ENCODE measurements at places on chromosomes 5 and 9.
A peak's percentile ranks its signal among the peaks of the same experiment; 100 is the strongest.

DNA sequence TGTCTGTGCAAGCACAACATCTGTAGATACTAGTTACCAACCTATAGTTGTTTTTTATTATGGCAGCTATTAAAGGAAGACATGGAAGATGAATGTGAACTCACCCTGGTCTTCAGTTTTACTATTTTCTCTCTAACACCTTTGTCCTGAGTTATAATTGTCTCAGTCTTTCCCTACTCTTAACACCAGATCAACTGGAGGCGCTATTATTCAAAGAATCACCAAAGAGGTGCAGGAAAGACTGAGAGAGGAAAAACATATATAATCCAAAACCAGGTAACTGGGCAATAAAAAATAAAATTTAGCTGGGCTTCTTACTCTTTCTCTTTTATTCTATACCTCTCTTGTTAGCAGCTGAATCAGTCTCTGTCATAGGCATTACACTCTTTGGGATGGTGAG lies 134.2 kb upstream of the C6 start:
- DNase-seq: no peak

GRCh38 chr5:60701321-60701968 lies 1.5 kb upstream of the DEPDC1B start:
- peak; percentile 43 for DNase-seq

GRCh38 chr9:34675048-34675714 lies 12.7 kb upstream of the CCL27 start:
- DNase-seq: peak; percentile 75

DNA sequence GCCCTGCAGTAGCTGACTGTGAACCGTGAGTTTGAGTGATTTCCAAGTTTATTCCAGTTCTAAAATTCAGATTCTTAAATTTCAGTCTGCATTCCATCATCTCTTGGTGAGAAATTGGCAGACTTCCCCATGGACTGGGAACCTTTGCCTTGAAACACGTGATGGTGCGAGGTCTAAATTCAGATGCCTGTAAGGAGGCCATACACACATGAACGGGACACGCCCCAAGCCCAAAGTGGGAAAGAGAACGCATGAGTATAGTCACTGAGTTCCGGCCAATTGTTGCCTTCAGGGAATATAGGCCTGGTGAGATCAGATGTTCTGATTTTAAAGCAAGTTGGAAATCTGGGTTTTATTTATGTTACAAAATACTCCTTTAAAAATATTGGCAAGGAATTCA lies 1084.4 kb upstream of the WWC1 start:
- DNase-seq: no peak

DNA sequence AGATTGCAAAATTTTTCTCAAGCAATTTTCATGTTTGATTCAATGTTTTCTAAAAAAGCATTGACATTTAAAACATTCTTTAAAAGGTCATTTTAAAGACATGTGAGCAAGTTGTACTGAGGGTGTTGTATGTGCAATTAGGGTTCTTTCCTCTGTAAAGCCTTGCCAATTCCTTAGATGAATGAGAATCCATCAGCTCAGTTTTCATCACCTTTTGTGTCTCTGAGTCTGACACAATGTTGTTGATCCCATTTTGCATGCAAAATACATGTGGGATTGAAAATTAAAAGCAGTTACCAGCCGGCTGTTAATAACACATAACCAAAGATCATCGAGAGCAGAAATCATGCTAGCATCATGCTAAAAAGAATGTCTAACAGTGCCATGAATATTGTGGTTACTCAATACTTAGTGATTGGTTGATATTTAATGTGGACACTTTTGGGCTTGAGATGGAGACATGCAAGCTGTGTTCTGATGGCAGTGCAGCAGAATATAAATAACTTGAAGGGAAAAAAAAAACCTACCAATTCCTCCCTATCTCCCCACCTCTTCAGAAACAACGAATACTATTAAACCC lies 57.7 kb downstream of the FGF10 start:
- no peak for DNase-seq

GRCh38 chr9:134860510-134860909 lies 20.1 kb upstream of the FCN2 start:
- DNase-seq: no peak

- peak; percentile 16 for DNase-seq
Measured at GRCh38 chr5:137344723-137345322, 154.3 kb downstream of the SPOCK1 start.

- DNase-seq: no peak
Measured at GRCh38 chr9:129881547-129882324, 46.5 kb downstream of the USP20 start.

GRCh38 chr5:126659805-126660482 lies 59.2 kb downstream of the PHAX start:
- DNase-seq: no peak

DNA sequence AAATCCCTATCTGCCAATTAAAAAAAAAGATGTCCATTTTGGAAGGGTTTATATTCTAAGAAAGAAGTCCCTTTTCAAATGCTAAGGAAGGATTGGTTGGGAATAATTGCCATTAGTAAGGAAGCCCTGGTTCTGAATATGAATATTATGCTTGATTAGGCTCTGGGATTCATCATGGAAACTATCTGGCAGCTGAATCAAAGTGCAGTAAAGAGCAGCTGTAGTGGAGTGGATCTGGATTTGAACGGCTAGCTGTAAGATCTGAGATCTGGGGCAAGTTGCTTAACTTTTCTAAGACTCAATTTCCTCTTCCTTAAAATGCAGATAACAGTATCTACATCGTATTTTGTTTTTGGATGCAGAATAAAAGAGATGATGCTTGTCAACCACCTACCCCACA lies 10.5 kb downstream of the IL12B start:
- no peak for DNase-seq

GRCh38 chr5:73900566-73900965 lies 274.6 kb downstream of the ARHGEF28 start:
- no peak for DNase-seq

GRCh38 chr9:122463828-122464632 lies 13.7 kb downstream of the OR1J1 start:
- peak; percentile 21 for DNase-seq

- no peak for DNase-seq
Measured at GRCh38 chr5:12013351-12013750, 109.1 kb upstream of the CTNND2 start.

DNA sequence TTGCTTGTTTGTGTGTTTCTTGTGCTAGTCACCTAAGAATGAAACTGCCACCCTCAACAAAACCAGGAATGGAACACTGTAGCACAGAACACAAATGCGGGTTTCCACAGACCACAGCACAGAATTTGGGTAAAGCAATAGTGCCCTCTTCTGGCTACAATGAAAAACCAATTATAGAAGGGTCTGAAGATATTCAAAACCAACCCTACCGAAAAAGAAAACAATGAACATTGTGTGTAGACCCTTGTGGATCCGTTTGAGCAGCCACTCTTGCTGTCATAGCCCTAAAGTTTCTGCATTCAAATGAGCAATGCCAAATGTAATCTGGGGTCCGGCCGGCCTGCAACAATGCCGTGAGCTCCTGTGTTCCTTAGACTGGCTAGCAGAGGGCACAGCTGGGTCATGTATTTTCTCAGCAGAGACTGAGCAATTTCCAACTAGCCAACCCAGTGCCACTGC lies 8.3 kb upstream of the ENC1 start:
- DNase-seq: peak; percentile 14

- DNase-seq: no peak
Measured at GRCh38 chr5:55101556-55102276, 730 bp upstream of the GZMA start.

- DNase-seq: no peak
Measured at GRCh38 chr9:95938724-95939123, 63.2 kb downstream of the ERCC6L2 start.

DNA sequence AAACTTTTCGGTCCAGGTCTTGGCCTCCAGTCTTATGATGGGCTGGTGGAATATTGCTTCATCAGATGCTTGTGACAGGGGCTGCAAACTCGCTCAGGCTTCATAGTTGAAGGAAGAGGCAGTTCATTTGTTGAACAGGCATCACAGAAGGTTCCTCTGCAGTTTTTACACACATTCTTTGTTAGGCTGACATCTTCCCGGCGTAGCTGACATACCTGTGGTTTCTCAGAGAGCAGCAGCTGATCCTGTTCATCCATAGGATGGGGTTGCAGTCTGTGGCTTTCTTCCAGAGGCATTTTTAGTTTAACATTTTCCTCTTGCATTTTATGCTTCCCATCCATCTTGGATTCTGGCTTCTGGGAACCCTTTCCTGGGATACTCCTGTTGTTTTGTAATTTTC lies 1255.2 kb downstream of the EFNA5 start:
- no peak for DNase-seq

DNA sequence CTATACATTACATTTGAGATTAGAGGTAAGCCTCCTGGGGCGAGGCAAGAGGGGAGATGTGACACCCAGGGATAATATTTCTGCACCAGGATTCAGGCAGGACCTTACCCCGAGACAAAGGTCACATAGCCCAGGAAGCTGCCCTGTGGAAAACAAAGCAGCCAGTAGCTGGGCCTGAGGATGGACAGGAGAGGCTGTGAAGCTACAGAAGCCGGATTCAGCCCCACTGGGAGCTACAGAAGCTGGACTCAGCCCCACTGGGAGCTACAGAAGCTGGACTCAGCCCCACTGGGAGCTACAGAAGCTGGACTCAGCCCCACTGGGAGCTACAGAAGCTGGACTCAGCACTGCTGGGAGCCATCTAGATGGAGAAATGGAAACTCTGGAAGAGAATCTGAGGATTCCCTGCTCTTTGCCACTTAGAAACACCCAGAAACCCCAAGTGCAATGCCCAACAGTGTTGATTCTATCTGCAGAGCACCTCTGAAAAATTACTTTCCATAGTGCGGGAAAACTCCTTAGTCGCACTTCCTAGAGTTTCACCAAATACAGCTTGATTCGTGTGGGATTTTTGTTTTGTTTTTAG lies 46.5 kb upstream of the ZFR start:
- no peak for DNase-seq

DNA sequence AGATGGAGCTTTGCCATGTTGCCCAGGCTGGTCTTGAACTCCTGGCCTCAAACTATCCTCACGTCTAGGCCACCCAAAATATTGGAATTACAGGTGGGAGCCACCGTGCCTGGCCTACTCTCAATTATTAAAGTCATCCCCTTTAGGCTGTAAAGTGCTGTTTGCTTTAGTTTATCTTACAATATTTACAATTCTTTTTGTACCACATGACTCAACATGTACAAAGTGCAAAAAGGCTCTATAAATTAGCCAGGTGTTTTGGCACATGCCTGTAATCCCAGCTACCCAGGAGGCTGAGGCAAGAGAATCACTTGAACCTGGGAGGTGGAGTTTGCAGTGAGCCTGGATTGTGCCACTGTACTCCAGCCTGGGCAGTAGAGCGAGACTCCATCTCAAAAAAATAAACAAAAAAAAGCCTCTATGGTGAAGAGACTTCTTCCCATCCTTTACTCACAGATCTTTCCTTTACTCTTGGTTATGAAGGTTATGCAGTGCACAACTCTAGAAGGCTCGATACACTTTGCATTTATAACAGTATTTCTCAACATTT lies 28.5 kb upstream of the MLLT3 start:
- no peak for DNase-seq

DNA sequence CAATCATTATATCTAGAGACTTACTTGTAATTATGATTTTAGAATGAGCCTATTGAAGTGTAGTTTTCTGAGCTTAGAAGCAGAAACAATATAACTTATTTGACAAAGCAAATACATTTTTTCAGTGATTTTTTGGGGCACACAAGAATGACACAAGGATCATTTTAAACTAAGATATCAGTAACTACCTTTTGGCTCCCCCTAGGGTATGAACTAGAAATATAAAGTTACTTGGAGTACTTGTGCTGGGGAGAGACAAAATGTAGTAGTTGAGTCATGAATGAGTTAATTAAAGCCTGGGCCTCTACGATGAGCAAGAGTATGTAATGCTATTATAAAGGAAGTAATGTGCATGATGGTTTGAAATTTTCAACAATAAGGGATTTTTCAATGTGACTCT lies 1244.1 kb upstream of the ACO1 start:
- no peak for DNase-seq

GRCh38 chr9:30574355-30575151 lies 1809.9 kb upstream of the ACO1 start:
- no peak for DNase-seq

DNA sequence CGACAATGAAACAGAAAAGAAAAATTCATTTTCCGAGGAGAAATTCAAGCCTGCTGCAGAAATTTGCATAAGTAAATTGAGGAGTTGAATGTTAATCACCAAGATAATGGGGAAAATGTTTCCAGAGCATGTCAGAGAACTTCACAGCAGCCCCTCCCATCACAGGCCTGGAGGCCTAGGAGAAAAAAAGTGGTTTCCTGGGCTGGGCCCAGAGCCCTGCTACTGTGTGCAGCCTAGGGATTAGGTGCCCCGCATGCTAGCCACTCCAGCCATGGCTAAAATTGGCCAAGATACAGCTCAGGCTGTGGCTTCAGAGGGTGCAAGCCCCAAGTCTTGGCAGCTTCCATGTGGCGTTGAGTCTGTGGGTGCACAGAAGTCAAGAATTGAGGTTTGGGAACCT lies 82.7 kb upstream of the EFNA5 start:
- DNase-seq: no peak

DNA sequence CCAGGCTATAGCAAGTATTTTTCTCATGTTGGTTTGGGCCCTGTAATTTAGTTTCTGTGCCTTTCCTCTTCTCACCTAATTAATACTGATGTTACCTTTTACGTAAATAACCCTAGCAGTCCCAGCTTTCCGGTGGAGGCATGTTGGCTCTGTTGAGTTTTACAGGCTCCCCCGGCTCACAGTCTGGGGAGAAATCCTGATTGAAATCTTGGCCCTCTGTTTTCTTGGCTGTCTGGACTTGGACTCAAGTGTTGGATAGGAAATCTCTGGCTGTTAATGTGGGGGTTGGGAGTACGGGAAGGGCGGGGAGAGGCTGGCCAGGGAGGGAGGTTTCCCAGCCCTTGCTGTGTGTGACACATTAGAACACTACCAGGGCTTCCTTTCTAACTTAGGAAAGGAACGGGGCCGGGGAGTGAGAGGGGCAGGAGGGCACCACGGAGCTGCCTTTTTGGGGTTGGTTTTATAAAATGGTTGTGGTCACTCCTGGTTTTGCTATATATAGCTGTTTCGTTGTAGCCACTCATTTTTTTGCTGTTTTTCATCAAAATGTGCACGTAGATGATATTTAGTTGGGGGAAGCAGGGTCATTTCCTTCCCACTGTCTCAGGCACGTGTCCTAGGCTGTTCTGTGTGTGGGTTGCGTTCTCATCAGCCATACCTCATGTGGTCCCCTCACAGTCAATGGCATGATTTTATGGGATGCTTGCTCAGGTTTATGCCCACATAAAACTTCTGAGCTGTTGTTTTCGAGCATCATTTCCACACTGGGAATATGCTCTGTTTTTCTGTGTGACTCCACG lies 11.0 kb downstream of the TRIO start:
- DNase-seq: no peak

GRCh38 chr5:53397845-53398244 lies 82.6 kb upstream of the FST start:
- DNase-seq: no peak

GRCh38 chr9:75889977-75890471 lies 449 bp upstream of the PCSK5 start:
- no peak for DNase-seq

All from hematopoietic multipotent progenitor cell treated with erythropoietin and hydrocortisone succinate and interleukin-3 and kit ligand, for 17 days (in vitro differentiated cells).